Tibial artery (tissue), 4 donors: ENCODE measurements at places on chromosomes 2 and 18.
A peak's percentile ranks its signal among the peaks of the same experiment; 100 is the strongest.

DNA sequence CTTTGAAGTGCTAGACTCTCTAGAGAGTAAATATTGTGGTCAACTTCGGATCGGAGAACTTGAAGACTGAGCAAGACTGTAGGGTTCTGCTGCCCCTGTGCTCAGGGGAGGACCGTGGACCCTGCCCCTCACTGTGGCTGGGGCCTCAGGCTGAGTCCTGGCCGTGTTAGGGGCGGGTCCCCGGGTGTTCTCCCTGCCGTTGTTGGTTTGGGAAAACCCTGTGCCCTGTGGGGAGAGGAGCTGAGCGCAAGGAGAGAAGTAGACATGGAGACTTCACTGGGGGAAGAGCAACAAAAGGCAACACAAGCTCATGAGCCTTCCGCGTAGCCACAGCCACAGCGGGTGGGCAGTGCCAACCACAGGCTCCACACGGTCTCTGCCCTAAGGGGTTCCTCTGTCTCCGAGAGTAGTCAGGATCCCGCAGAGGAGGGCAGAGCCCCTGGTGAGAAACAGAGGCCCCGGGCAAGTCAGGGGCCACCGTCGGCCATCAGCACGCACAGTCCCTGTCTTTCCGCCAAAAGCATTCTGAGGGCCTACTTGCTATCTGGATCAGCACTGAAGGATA is 53.1 kb downstream of the NTSR2 start:
- H3K27ac ChIP-seq: no peak overlapping the region
- no peak overlapping the region for H3K4me3 ChIP-seq
- no peaks in the 10 kb centered on the region for H3K36me3 ChIP-seq
- H3K4me1 ChIP-seq: no peaks in the 10 kb centered on the region
- no peaks in the 10 kb centered on the region for H3K27me3 ChIP-seq
- no peak for DNase-seq

DNA sequence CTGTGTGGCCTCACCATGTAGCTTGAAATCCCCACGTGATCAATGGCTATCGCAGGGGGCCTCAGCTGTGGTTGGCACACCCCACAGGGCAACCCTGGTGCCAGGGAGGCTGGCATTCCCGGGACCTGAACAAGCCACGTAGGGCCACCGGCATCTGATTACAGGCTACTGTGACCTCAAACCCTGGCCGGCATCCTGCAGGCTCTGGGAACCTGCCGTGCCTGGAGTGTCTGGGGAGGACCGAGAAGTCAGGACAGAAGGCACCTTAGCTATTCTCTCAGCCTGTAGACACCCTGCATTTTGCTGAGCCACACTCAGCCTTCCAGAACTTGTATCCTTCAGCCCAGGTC is 213.0 kb downstream of the GLI2 start:
- H3K4me3 ChIP-seq: no peak overlapping the region
- DNase-seq: no peak
- H3K27ac ChIP-seq: no peak overlapping the region
- no peaks in the 10 kb centered on the region for H3K27me3 ChIP-seq

DNA sequence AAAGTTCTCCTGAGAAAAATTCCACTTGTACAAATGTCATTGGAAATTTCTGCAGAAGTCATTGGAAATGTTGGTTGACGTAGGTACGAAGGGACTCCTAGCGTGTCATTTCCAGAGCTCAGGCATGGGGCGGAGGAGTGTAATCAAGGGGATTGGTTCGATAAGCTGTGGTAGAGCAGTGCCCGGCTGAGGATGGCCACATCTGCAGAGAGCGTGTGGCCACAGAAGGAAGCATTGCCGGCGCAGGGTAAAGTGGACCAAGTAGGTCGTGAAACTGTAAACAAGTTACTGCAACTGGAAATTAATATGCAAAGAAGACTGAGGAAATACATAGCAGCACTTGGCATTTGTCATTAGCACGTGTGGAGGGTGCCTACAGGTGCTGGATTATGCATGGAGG is 101.8 kb downstream of the DGKD start:
- H3K4me1 ChIP-seq: no peaks in the 10 kb centered on the region
- peaks cover 100% of the 10 kb centered on the region for H3K36me3 ChIP-seq

- no peak overlapping the region for H3K4me3 ChIP-seq
- H3K27ac ChIP-seq: no peak overlapping the region
- no peaks in the 10 kb centered on the region for H3K4me1 ChIP-seq
- H3K36me3 ChIP-seq: no peaks in the 10 kb centered on the region
- no peaks in the 10 kb centered on the region for H3K27me3 ChIP-seq
These were observed 78.0 kb upstream of the GAREM1 start for GRCh38 chr18:32548688-32549087.

- no peaks in the 10 kb centered on the region for H3K36me3 ChIP-seq
- H3K4me1 ChIP-seq: peaks cover 10% of the 10 kb centered on the region
- H3K27ac ChIP-seq: no peak overlapping the region
- H3K4me3 ChIP-seq: no peak overlapping the region
- DNase-seq: no peak
These were observed 4.3 kb upstream of the UNC80 start for GRCh38 chr2:209767316-209767715.

GRCh38 chr2:131027566-131028528 is 65.4 kb downstream of the FAM168B start:
- no peaks in the 10 kb centered on the region for H3K4me1 ChIP-seq
- H3K4me3 ChIP-seq: no peak overlapping the region
- H3K36me3 ChIP-seq: no peaks in the 10 kb centered on the region
- DNase-seq: no peak

- DNase-seq: no peak
- peaks cover 65% of the 10 kb centered on the region for H3K27me3 ChIP-seq
- no peaks in the 10 kb centered on the region for H3K36me3 ChIP-seq
- no peak overlapping the region for H3K27ac ChIP-seq
- H3K4me3 ChIP-seq: no peak overlapping the region
- H3K4me1 ChIP-seq: peaks cover 44% of the 10 kb centered on the region
These were observed 143.2 kb downstream of the MEIS1 start for GRCh38 chr2:66578054-66578686.

GRCh38 chr2:189104934-189105333 is 74.6 kb downstream of the COL5A2 start:
- DNase-seq: no peak
- H3K4me1 ChIP-seq: no peaks in the 10 kb centered on the region
- no peak overlapping the region for H3K4me3 ChIP-seq
- H3K27me3 ChIP-seq: no peaks in the 10 kb centered on the region
- no peaks in the 10 kb centered on the region for H3K36me3 ChIP-seq
- H3K27ac ChIP-seq: no peak overlapping the region

GRCh38 chr2:10017313-10017941 is 25.9 kb upstream of the KLF11 start:
- H3K27ac ChIP-seq: no peak overlapping the region
- H3K27me3 ChIP-seq: no peaks in the 10 kb centered on the region
- no peak overlapping the region for H3K4me3 ChIP-seq

DNA sequence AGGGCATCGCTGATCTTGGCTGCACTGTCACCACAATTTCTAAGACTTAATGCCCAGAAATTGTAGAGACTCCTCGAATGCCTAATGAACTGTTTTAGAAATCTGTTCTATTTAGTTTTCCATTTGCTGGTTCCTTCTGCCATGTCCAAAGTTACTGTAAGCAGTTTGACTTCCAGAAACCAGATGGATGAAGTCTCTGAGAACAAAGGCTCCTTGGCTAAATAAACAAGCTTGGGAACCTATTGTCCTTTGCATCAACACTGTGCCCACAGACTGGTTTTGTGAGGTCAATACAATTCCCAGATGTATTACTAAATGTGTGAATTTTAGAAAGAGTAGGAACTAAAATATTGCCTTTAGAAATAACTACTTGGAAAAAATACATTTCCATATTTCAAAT is 600.2 kb downstream of the NYAP2 start:
- DNase-seq: no peak
- H3K36me3 ChIP-seq: no peaks in the 10 kb centered on the region
- H3K4me1 ChIP-seq: no peaks in the 10 kb centered on the region
- H3K4me3 ChIP-seq: no peak overlapping the region
- H3K27me3 ChIP-seq: no peaks in the 10 kb centered on the region

GRCh38 chr18:24270937-24271380 is 126.7 kb downstream of the OSBPL1A start:
- peaks cover 7% of the 10 kb centered on the region for H3K4me1 ChIP-seq
- H3K4me3 ChIP-seq: peak overlapping the region; percentile 90

DNA sequence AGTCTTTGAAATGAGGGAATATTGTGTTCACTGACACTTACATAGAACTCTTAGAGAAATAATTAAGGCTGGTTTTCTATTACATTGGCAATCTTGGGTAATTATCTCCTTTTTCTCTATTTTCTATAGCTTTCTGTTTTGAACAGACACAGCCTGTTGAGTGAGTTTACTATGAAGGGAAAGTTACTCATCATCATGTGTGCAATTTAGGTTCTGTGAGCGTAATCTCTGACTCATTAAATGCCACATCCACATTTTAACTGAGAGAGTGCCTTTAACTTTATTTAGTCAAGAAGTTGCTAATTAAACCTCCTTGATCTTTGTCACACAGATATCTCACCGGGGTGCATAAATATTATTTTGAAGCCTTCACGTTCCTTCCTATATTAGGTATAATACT is 174.0 kb upstream of the SLC8A1 start:
- H3K27ac ChIP-seq: no peak overlapping the region
- no peak for DNase-seq
- H3K4me1 ChIP-seq: no peaks in the 10 kb centered on the region
- H3K36me3 ChIP-seq: no peaks in the 10 kb centered on the region

DNA sequence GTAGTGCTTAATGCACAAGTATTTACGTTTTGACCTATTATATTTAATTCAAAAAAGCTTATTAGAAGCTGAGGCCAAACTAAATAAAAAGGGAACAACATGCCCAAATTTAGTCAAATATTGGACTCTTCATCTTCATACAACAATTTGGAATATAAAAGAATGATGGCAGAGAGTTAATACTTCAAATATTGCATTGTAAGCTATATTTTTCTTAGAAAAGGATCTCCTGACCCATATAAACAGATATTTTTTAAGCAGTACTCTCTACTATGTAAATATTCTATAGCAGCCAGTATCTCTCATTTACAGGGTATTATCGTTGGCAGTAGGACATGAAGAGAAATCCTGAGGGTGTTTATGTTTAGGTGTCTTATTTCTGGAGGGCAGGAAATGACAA is 531.2 kb downstream of the NYAP2 start:
- no peaks in the 10 kb centered on the region for H3K36me3 ChIP-seq
- H3K4me3 ChIP-seq: no peak overlapping the region
- H3K27me3 ChIP-seq: no peaks in the 10 kb centered on the region
- H3K4me1 ChIP-seq: peaks cover 14% of the 10 kb centered on the region
- peak overlapping the region; percentile 21 for H3K27ac ChIP-seq
- DNase-seq: no peak

DNA sequence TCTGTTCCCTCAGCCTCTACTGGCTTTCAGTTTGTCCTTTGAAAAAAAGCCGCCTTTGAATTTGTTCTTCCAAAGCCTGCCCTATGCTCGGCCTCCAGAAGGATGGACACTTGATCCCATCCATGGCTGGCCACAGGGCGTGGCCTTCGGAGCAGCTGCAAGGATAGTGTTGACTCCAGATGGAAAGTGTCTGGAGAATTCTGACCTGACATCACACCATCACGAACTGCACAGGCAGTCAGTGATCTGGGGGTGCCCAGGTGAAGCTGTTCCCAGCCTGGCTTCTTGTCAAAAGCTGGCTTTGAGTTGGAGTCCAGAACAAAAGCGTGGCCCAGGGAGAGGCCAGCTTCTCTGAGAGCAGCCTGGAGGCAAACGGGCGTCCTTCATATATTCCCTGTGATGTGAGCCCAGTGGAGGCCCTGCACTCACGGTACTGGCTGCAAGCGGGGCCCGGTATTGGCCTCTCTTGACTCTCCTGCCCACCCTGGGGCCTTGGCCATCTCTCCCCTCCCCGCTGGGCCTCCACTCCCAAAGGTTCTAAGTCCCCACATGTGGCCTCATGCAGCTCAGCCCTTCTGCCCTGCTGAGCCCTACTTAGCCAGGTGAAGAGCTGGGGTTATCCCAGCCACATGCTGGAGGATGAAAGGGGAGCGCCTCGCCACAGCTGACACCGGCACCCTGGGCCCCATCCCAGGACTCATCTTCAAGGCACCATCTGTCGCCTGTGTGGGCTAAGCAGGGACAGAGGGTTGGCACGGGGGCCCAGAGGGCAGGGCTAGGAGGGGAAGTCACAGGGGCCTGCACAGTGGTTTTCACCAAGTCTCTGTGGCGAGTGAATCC is 20.4 kb upstream of the ATOH8 start:
- DNase-seq: peak; percentile 44
- H3K27ac ChIP-seq: no peak overlapping the region
- H3K4me1 ChIP-seq: peaks cover 26% of the 10 kb centered on the region
- H3K4me3 ChIP-seq: no peak overlapping the region

- H3K36me3 ChIP-seq: no peaks in the 10 kb centered on the region
- no peak for DNase-seq
- H3K4me3 ChIP-seq: no peak overlapping the region
- no peak overlapping the region for H3K27ac ChIP-seq
- H3K27me3 ChIP-seq: no peaks in the 10 kb centered on the region
These were observed 585.1 kb downstream of the SLC4A3 start for GRCh38 chr2:220212296-220213080.

- peak; percentile 58 for DNase-seq
- no peaks in the 10 kb centered on the region for H3K27me3 ChIP-seq
- peaks cover 10% of the 10 kb centered on the region for H3K4me1 ChIP-seq
- H3K36me3 ChIP-seq: no peaks in the 10 kb centered on the region
These were observed 5.0 kb upstream of the DGKD start for GRCh38 chr2:233349005-233349998.

DNA sequence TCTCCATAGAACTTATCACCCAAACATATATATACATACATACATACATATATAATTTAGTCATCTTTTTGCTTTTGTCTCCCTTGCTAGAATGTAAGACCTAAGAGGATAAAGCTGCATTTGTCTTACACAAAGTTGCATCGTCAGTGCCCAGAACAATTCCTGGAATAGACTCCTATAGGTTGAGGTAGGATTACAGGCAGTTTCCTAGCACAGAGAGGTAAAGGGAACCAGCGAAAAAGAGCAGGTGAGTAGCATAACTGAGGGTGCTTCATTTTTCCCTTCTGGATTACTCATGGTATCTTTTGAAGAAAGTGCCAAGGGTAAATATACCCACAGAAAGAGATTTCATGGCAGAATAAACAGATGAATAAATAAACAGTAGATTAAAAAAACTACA is 68.1 kb upstream of the AMMECR1L start:
- H3K4me3 ChIP-seq: no peak overlapping the region
- peak overlapping the region; percentile 70 for H3K27ac ChIP-seq
- no peaks in the 10 kb centered on the region for H3K4me1 ChIP-seq
- no peaks in the 10 kb centered on the region for H3K27me3 ChIP-seq

DNA sequence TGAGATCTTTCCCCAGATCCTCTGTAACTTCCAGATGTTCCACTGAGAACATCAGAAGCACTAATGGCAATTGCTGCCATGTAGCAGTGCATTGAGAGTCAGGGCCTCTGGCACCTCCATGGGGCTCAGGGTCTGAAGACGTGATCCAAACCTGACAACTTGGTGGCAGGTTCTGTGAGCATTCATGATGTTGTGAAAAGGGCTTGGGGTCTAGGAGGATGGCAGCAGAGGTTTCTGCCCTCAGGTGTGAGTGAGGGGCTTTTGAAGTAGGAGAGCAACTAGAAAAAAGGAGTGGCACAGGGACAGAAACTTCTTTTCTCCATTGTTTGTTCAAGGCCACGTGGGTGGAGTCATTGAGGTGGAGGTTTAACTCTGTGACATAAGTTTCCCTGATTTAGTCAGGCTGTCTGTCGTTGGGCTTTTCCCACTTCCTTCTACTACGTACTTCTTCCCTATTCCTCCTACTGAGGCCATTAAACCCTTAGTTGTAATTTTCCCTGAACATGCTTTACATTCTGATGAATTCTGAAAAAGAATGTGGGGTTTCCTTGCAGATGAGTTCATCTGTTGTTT is 13.1 kb downstream of the CFLAR start:
- H3K4me3 ChIP-seq: no peak overlapping the region
- no peaks in the 10 kb centered on the region for H3K27me3 ChIP-seq
- H3K4me1 ChIP-seq: peaks cover 93% of the 10 kb centered on the region
- no peak for DNase-seq
